ENCODE measurements at places on chromosomes 11 and 22.

GRCh38 chr11:69962152-69962551, 116.0 kb upstream of the ANO1 start:
- DNase-seq: no peak

DNA sequence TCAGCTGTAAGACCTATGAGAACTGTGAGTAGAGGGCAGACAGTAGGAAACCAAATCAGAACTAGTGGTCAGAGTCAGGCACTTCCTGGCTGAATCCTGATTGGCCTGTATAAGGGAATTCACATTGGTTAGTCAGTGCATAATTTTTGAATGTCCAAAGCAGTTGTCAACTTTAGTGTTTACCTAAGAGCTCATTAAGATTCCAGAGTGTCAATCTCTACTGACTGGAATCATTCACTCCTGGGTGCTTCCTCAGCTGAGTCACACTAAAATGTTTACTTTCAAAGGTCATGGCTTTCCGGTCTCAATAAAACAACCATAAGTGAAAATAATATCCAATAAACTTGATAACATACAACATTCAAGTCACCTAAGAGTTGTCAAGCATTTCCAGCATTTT, 306.1 kb downstream of the C11orf87 start:
- no peak for DNase-seq

DNA sequence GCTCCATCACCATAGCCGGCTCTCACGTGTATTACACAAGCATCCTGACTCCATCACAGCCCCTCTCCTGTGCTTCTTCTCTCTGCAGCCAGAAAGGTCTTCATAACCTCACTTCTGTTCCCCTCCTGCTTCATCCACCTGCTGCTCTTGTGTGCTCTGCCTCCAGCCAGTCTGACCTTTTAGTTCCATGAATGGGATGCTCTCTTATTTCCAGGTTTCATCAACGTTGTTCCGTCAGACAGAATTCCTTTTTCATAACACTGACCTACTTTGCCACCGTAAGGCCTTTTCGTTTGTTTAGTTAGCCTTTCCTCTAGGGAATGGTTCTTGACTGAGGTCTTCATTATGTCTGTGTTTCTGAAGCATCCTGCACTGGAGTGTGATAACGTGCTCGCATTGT, 18.8 kb downstream of the GRAMD1B start:
- DNase-seq: no peak

GRCh38 chr22:38549101-38549894, 20.7 kb downstream of the DMC1 start:
- no peak for DNase-seq

GRCh38 chr11:33674035-33674814, 26.4 kb downstream of the C11orf91 start:
- DNase-seq: peak; percentile 79

DNA sequence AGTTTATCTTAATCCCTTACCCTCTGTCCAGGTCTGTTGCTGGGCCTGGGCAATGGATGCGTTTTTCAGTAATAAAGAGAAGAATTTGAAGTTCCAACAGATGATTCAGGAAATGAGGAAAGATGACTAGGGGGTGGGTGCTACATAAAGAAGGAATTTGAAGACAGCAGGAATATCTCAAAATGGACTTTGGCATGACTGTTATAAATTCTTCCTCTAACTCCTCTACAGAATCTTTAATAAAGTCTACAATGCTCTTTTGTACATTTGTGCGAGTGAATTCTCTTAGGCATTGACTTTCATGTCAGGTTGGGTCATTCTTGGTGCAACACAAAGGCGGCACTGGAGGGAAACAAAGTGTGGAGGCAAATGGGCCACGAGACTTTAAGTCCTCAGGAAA, 35.1 kb upstream of the PRSS23 start:
- no peak for DNase-seq

DNA sequence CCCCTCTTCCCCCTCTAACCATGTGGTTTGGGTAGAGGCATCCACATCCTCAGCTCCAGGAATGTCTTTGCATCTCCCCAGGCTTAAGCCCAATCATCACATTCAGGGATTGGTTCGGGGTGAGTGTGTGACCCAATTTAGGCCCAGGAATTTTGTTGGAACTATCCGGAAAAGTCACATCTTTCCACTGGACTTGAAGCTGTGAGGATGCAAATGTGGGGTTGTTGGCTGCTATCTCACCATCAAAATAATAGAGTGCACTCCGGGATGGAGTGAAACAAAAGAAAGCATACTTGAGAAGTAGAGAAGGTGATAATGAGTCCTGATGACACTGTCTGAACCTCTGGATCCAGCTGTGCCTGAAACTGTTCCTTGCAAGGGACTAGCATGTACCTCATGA, 33.8 kb upstream of the OLFML1 start:
- DNase-seq: no peak
